SW 1271 (cell line): ENCODE measurements at places on chromosomes 3 and 15.

GRCh38 chr15:70358871-70359647 lies 261.3 kb upstream of the TLE3 start:
- DNase-seq, result no peak

DNA sequence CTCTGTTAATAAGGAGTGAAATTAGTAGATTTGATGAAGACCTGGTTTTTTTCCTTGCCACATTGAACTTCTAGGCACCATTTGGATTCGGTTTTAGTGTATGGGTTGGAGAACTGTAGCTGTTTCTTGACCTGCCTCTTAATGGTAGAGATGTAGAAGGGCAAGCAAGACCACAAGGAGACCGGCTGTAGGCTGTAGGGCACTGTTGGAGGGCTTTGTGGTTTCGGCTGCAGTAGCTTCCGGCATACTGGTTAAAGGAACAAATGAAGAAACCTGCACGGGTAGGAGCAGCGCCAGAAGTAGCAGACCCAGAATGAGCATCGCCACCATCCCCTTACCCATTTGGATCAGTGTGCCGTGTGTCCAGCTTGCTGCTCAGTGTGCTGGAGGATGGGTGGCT lies 7.9 kb downstream of the PCLAF start:
- no peak for DNase-seq

DNA sequence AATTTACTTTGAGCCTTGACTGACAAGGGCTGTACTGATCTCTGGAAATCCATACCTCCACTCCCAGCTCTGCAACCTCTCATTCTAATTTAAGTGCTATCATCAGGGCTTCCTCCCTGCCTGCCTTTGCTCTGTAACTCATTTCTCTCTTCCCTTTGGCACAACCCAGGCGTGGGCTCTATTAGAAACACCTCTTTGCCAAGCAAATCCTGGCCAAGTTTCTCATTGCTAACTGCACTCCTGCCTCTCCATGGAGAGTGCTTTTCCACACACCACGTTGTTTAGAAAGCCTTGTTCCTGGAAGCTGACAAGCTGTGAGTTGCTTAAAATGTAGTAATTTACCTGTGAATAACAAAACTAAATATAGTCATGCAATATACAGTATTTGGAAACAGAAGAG lies 20.1 kb upstream of the FSTL1 start:
- no peak for DNase-seq

- DNase-seq, result no peak
These were observed 218.0 kb upstream of the CDIN1 start for GRCh38 chr15:36361351-36361870.

- no peak for DNase-seq
These were observed 498.2 kb downstream of the PYDC2 start for GRCh38 chr3:191958980-191959671.

DNA sequence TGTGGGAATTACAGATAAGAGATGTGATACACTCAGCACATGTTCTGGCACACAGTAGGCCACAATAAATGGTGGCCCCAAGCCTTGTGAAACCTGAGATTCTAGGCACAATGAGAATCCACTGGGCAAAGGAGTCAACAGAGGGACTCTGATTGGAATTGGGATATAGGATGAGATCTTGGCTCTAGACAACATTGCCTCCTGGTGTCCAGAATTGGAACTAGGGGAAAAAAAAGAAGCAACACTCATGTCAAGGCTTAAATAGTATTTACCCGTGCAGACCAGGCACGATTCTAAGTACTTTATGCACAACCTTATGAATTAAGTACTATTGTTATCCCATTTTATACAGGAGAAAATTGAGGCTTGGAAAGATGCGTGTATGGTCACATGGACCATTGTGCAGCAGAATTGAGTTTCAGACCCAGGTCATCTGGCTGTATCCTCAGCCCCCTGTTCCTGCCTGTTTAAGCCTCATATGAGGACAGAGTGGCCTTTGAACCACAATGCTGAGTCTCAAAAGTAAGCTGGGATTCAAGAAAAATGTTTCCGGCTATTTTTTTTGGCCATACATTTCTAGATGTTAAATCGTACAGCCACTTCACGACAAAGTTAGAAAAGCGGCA lies 124.8 kb downstream of the SV2B start:
- no peak for DNase-seq

GRCh38 chr15:69395991-69396390 lies 18.2 kb upstream of the KIF23 start:
- no peak for DNase-seq

- DNase-seq, result no peak
These were observed 167.8 kb downstream of the CHST2 start for GRCh38 chr3:143287403-143287802.

DNA sequence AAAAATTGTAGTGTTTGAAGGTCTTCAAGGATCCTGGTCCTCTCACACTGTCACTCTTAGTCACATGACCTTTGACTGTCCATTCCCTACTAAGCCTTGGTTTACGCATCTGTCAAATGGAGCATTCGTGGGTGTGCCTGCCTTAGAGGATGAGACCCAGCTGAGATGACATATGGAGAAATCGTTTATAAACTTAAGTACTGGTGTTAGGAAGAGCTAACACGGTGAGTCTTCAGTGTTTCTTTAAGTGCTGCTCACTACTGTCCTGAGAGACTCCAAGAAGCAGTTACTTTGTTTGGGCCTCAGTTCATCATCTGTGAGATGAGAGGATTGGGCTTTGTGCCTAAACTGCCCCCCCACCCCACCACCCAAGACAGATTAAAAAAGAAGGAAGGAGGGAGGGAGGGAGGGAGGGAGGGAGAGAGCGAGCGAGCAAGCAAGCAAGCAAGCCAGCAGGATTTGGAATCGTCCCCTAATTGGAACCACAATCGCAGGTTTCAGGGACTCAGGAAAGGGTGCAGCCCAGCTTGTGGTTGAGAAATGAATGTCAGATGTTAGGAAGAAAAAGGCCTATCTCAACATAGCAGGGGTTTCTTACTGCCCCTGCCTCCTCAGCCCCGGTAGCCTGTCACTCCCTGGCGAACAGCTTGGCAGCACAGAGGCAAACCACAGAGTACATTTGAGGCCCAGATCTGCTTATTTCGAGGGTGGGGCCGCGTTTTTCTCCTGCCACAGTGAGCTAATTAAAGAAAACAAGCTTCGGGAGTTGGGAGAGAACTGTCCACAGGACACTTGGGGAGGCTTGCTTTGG lies 32.7 kb downstream of the SMAD3 start:
- DNase-seq, result no peak

- DNase-seq, result no peak
These were observed 3.3 kb upstream of the THSD4 start for GRCh38 chr15:71111950-71112349.

DNA sequence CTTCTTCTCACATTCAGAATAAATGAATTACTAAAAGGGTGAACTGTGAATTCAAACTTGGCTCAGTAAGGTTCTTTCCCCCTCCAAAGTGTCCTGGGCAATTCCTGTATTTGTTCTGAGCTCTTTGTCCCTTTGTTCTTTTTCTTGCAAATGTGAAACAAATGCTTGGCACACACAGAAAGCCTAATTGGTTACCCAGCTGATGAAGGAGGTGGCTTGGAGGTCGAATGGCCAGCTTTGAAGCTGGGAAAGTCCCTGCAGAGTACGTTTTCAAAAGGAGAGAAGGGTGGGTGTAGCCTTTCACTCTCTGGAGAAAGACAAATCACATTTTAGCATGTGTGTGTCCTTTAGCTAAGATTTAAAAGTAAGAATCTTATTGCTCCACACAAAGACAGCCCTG lies 154.4 kb downstream of the PEX5L start:
- no peak for DNase-seq

GRCh38 chr3:192216067-192216466 lies 511.3 kb downstream of the FGF12 start:
- DNase-seq, result no peak
